ENCODE measurements at places on chromosomes 7 and 10.

- DNase-seq, result peak; percentile 50
These were observed 1.0 kb upstream of the PLAC9 start for GRCh38 chr10:80131499-80131901.

- no peak for DNase-seq
These were observed 15.1 kb downstream of the CPA1 start for GRCh38 chr7:130395421-130395820.

GRCh38 chr10:71252220-71252619, 39.9 kb downstream of the UNC5B start:
- no peak for DNase-seq

- no peak for DNase-seq
These were observed 161.5 kb downstream of the SEMA3D start for GRCh38 chr7:85025312-85025756.

- peak; percentile 61 for DNase-seq
These were observed 31.6 kb upstream of the ETV1 start for GRCh38 chr7:14021069-14021468.

DNA sequence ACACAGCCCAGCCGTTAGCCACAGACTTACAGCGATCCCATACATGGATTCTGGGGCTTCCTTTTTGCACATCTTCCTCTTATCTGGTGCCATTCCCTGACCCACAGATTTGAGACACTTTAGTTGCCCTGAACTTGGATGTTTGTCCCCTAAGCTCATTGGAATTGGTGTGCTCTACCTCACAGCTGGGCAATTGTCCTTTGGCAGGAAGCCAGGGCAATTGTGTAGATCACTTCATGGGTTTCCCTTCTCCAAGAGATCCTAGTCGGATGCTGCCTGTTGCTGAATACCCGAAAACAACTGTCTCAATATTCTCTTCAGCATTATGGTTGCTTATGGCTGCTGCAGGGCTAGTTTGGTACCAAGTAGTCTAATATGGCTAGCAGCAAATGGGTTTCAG, 470.7 kb upstream of the MKI67 start:
- DNase-seq, result no peak

DNA sequence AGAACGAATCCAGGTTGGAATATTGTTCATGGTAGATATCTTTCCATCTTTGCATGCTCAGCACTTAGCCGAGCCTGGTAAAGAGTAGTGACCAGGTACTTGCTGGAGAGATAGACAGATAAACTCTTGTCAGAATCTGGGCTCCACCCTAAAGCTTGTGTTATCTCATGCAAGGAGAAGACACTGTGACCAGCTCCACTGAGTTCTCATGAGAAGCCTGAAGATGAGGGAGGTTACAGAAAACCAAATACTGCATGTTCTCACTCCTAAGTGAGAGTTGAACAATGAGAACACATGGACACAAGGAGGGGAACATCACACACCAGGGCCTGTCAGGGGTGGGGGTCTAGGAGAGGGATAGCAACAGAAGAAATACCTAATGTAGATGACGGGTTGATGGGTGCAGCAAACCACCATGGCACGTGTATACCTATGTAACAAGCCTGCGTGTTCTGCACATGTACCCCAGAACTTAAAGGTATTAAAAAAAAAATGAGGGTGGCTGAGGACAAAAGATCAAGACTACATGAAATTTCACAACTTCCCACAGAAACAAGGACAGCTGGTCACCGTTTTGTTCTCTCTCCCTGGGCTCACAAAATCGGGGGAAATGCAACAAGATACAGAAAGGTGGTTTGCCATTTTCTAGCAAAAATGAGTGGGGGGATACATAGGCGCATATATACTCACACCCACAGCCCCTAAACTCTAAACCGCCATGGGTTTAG, 17.4 kb downstream of the DLG5 start:
- DNase-seq, result peak; percentile 32
